Stimulated activated CD8-positive, alpha-beta memory T cell treated with anti-CD3 and anti-CD28 coated beads, Interleukin-4, amount 100 ng/mL, for 48 hours (primary cell): ENCODE measurements at places on chromosomes 6 and 20.

DNA sequence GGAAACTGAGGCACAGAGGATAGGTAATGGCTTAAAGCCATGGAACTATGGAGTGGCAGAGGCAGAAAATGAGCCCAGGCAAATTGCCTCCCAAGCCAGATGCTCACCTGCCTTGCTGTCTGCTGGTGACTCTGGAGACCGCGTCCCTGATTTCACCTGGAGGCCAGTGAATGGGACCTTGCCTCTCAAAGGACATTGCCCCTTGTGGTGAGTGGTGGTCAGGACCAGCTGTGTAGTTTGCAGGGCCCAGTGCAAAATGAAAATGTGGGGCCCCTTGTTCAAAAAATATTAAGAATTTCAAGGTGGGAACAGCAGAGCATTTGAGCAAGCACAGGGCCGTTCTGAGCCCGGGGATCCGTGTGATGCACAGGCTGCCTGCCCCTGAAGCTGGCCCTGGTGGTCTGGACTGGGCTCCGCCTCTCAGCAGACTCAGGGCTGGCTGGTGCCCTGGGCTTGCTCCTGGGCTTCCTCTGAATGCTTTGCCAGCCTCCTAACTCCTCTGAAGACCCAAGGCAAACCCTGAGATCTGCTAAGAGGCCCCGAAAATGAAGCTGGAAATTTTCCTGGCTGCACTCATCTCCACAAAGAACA is 19.8 kb upstream of the KCNG1 start:
- DNase-seq: no peak

GRCh38 chr6:126530775-126531174 is 190.9 kb downstream of the CENPW start:
- no peak for DNase-seq

- DNase-seq: no peak
Measured at GRCh38 chr6:11323666-11324452, 91.4 kb upstream of the NEDD9 start.

DNA sequence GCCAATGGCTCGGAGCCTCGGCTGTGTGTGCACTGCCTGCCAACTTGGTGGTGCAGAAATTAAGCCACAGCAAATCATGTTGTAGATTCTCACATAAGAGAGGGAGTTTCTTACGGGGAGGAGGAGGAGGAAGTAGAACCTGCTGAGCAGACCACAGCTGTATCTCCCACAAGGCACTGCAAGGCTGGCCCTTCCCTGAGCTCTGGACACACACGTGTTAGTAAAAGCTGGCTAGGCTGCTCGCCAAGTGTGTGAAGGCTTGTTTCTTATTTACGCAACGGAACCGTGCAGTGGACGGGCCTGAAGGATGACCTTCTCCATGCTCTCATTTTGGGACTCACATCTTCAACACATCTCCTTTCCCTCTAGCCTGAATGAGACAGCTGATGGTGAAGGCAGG is 15.7 kb upstream of the QKI start:
- no peak for DNase-seq

DNA sequence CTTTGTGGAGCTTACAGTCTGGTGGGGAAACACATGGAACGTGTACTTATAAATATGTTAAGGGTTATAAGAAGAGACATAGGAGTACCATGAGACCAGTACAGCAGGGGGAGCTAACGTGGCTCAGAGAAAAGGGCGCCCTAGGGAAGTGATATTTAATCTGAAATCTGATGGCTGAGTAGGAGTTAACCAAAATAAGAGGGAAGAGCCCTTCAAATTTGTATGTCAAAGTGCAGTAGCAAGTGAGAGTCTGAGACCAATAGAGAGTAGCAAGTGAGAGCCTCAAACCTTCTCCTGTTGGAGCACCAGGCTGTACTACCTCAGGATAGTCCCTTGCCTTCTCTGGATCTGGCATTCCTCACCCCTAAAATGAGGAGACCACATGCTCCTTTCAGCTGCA is 6.1 kb upstream of the PKIG start:
- no peak for DNase-seq

DNA sequence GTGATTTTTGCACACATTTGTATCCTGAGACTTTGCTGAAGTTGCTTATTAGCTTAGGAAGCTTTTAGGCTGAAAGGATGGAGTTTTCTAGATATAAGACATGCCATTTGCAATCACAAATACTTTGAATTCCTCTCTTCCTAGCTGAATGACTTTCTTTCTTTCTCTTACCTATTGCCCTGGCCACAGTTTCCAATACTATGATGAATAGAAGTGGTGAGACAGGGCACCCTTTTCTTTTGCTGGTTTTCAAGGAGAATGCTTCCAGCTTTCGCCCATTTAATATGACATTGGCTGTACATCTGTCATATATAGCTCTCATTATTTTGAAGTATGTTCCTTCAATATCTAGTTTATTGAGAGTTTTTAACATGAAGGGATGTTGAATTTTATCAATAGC is 409.6 kb upstream of the EPHA7 start:
- DNase-seq: no peak

DNA sequence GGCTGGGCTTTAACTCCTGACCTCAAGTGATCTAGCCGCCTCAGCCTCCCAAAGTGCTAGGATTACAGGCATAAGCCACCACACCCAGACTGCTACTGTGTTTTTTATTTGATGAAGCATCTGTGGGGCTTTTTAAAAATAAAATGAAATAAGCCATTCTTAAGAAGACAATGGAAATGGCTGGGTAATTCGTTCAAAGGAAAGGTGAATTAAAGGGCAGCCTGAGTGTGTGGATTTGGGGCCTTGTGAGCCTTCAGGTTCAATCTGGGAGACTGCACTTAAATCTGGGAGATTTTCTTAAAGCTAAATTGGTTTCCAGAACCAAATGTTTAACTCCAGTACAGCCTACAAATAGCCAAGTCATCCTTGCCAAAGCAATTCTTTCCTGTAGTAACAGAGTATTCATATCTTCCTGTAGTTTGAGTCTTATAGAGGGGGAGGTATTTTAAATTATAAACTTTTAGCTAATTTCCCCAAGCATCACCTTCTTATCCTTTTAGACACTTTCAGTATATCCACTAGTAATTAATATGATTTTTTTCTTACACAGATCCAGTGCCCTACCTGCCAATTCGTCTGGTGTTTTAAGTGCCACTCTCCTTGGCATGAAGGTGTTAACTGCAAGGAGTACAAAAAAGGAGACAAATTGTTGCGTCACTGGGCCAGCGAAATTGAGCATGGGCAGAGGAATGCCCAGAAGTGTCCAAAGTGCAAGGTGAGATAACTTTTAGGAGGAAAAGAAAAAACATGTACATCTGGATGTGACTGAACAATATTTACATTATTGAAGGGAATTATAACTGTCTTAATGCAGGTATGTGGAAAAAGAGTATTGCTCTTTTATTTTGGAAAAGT is 95.4 kb downstream of the RNF217 start:
- DNase-seq: no peak

DNA sequence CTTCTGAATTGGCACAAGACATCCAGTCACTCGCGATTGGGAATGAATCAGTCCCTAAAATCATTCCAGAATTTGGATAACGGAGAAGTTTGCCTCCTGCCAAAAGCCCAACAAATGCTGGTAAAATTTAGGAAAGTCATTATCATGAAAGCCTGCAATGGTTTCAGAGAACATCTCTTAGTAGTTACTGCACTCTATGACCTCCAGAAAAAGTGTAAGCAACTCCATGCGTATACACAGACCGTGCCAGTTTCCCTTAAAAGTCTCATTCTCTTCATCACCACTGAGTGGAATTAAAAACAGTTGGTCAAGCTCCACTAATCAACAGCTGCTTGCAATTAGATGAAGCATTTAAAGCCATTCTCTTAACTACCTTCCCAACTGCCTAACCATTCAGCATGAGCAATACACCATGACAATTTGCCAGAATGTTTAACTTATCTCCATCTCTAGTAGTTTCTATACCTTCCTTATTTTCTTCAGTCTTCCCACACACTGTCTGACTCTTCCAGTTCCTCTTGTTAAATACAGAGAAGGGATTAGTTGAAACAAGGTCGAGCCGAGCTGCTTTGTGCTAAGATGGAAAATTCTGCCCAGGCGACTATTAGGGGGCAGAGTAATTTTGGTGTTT is 183.6 kb upstream of the PRDM1 start:
- DNase-seq: no peak

GRCh38 chr20:62234339-62234738 is 4.0 kb upstream of the OSBPL2 start:
- DNase-seq: no peak

DNA sequence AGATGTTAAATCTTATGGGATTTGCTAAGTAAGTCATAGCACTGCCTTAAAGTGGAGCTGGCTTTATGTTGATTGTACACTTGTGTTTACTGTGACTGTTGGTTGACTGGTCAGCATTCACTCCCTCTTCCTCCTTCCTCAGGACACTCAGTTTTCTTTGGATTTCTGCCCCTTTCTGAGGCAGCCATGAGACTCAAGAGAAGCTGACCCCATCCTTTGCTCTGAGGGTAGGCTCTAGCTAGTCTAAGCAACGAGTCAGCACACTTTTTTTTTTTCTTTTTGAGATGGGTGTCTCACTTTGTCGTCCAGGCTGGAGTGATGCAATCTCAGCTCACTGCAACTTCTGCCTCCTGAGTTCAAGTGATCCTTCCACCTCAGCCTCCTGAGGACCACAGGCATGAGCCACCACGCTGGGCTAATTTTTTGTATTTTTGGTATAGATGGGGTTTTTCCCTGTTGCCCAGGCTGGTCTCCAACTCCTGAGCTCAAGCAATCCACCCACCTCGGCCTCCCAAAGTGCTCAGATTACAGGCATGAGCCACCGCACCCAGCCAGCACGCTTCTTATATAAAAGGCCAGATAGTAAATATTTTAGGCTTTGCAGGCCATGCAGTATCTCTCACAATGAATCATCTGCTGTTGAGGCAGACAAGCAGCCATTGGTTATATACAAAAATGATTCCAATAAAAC is 191.4 kb downstream of the NFATC2 start:
- no peak for DNase-seq

GRCh38 chr6:40986921-40987819 is 51.9 kb downstream of the UNC5CL start:
- DNase-seq: no peak

GRCh38 chr20:15930311-15931305 is 642.6 kb downstream of the KIF16B start:
- no peak for DNase-seq

DNA sequence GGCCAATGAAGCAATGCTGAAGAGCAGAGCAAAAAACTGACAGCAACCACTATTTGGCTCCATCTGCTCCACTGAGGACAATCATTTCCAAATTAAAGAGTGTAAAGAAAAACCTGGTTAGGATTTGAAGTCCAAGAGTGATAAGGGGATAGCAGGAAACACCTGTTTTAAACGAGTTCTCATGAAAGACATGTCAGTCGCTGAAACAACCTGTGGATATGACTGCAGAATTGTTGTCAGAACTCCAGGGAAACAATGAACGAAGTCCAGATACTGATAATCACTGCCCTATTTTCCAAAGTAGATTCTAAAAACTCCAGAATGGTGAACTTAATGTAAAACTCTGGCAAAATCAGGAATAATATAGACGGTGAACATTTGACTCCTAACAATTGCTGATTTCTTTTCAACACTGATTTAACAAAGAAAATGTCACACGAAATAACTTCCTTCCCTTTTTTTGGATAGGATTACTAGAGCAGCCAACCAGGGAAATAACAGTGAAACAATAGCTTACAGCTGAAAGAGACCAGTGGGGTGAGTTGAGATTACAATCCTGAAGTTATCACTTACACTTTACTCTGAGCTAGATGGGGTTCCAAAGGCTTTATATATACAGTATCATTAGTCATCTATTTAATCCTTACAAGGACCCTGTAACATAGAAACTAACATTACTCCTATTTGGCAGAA is 83.7 kb downstream of the ELOVL5 start:
- no peak for DNase-seq
